ENCODE measurements at places on chromosomes 12 and 14.

- no peaks in the 10 kb centered on the region for H3K27me3 ChIP-seq
- no peak overlapping the region for H3K27ac ChIP-seq
- H3K36me3 ChIP-seq = no peaks in the 10 kb centered on the region
Measured at GRCh38 chr12:28242129-28242495, 51.9 kb downstream of the CCDC91 start.

DNA sequence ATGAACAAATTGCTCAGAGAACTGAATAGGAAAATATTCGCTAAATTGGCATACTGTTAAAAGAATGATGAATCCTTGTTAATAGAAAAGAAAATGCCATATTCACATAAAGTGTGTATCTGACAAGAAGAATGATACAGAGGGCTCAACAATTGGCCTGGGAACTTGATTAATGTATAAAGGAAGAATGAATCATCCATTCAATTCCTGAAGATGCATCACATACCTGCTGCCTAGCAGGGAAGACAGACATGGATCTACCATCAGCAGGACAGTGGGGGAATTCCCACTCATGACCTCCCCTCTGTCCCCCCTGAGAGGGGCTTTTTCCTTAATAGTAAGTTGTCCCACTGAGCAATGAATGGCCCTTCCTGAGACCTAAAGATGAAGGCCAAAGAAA, 13.5 kb downstream of the PTPN21 start:
- H3K27ac ChIP-seq = no peak overlapping the region
- DNase-seq = no peak
- H3K4me3 ChIP-seq = no peak overlapping the region
- H3K36me3 ChIP-seq = peaks cover 16% of the 10 kb centered on the region

DNA sequence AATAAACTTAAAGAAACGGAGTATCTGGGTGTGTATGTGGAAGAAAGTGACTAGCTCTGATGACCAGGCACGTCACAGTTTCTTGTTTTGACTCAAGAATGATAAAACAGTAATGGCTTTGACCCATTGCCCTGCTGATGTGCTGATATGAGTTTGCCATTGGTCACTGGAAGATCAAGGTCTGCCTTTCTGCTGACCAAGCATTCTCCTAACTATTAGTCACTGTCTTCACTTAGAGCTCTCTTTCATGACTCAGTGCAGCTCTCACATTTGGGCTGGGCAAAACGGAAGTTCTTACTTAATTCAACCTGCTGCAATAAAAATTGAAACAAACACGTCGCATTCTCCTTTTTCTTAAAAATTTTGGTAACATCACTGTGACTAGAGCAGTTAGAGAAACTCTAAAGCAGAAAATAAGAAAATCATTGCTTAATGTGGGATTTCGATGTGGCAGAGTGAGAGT, 366.7 kb downstream of the BTG1 start:
- H3K27me3 ChIP-seq = no peaks in the 10 kb centered on the region
- H3K4me3 ChIP-seq = peak overlapping the region; percentile 13
- H3K4me1 ChIP-seq = peaks cover 24% of the 10 kb centered on the region
- H3K36me3 ChIP-seq = no peaks in the 10 kb centered on the region
- H3K27ac ChIP-seq = peak overlapping the region; percentile 82
- DNase-seq = peak; percentile 91

DNA sequence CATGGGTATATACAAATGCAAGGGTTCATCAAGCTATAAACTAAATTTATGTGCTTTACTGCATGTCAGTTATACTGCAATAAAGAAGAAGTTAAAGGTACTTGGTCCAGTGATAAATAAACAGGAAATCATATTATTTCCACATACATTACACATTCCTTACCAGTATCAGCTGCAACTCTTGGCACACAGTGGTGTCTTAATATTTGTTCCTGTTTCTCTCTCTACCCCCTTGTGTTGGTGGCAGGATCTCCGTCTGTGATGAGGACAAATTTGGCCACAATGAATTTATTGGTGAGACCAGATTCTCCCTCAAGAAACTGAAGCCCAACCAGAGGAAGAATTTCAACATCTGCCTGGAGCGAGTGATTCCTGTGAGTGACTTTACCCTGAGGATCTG, 19.2 kb upstream of the OAS1 start:
- no peaks in the 10 kb centered on the region for H3K36me3 ChIP-seq
- H3K27ac ChIP-seq = no peak overlapping the region
- no peaks in the 10 kb centered on the region for H3K4me1 ChIP-seq
- H3K4me3 ChIP-seq = no peak overlapping the region
- H3K27me3 ChIP-seq = no peaks in the 10 kb centered on the region

GRCh38 chr12:51904951-51905470, 2.3 kb upstream of the ACVRL1 start:
- DNase-seq = no peak
- H3K4me1 ChIP-seq = peaks cover 5% of the 10 kb centered on the region
- H3K27me3 ChIP-seq = no peaks in the 10 kb centered on the region
- no peaks in the 10 kb centered on the region for H3K36me3 ChIP-seq
- H3K4me3 ChIP-seq = no peak overlapping the region

DNA sequence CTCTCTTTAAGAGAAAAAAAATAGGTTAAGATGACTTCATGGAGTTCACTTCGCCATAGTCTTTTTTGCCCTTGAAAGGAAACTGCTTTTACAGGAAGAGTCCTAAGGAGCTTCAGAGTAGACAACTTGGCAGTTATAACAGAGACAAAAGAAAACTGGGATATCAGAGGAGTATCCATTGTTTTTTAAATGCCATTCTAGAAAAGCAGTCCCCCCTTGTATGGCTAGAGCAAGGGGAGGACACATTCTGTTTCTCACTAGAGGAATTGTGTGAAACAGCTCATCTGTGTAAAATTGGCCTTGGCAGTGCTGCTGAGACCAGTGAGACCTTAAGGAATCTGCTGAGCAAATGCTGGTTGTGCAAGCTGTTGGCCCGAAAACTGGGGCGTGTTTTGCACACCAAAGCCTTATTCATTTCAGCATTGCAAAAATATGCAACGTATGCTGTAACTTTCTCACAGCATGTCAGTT, 128.0 kb downstream of the GPR135 start:
- peaks cover 33% of the 10 kb centered on the region for H3K4me1 ChIP-seq
- H3K4me3 ChIP-seq = no peak overlapping the region
- peaks cover 3% of the 10 kb centered on the region for H3K36me3 ChIP-seq
- peak overlapping the region; percentile 6 for H3K27ac ChIP-seq

DNA sequence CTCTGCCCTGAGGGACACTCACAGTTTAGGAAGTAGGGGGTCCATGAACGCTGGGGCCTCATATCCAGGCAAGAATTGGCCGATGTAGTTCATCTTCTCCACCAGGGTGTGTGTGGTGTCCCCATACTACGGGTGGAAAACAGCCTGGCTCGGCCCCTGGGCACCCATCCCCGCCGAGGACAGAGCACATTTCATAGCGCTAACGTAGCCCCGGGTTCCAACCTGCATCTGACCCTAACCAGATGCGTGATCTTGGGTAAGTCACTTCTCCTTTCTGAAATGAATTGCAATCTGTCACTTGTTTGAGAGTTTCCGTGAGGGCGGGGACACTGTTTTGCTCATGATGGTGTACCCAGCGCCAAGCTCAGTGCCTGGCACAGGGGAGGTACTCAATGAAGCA, 9.0 kb downstream of the HPD start:
- no peaks in the 10 kb centered on the region for H3K27me3 ChIP-seq
- no peaks in the 10 kb centered on the region for H3K36me3 ChIP-seq
- no peak overlapping the region for H3K27ac ChIP-seq
- H3K4me1 ChIP-seq = no peaks in the 10 kb centered on the region
- H3K4me3 ChIP-seq = no peak overlapping the region

DNA sequence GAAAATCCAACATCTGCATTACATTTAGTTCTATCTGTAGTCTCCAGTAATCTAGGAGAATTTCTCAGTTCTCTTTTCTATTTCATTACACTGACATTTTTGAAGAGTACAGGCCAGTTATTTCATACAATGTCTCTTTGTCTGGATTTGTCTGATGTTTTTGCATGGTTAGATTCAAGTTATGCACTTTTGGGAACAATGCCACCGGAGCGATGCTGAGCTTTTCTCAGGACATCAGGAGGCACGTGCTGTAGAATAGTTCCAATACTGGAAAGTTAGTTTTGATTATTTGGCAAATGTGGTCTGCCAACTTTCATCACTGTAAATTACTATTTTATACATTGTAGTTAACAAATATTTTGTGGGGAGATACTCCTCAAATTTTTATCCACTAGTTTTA, 43.1 kb downstream of the ALDH1L2 start:
- H3K27me3 ChIP-seq = no peaks in the 10 kb centered on the region
- peak; percentile 68 for DNase-seq
- no peak overlapping the region for H3K27ac ChIP-seq
- no peak overlapping the region for H3K4me3 ChIP-seq
- peaks cover 9% of the 10 kb centered on the region for H3K36me3 ChIP-seq
- H3K4me1 ChIP-seq = no peaks in the 10 kb centered on the region

DNA sequence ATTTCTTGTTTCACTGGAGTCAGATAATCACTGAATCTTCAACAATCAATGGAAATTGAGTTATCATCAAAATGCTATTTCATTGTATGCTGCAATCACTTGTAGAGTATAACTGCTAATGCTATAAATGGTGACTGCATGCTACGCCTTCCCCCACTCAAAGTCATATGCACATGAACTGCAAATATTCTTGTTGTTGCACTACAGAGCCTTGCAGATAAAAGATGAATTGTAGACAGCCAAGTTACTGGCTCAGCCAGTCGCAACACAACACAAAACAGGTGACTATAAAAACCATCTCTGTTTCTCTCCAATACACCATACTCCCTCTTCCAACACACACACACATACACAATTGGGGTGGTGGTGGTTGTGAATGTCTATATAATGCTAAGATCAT, 171.0 kb upstream of the HMGA2 start:
- peaks cover 44% of the 10 kb centered on the region for H3K4me1 ChIP-seq
- no peak for DNase-seq
- no peaks in the 10 kb centered on the region for H3K36me3 ChIP-seq
- H3K4me3 ChIP-seq = no peak overlapping the region
- no peak overlapping the region for H3K27ac ChIP-seq

GRCh38 chr12:120943482-120943881, 34.9 kb upstream of the HNF1A start:
- no peak overlapping the region for H3K27ac ChIP-seq
- no peaks in the 10 kb centered on the region for H3K36me3 ChIP-seq
- no peaks in the 10 kb centered on the region for H3K27me3 ChIP-seq
- no peak for DNase-seq
- H3K4me3 ChIP-seq = no peak overlapping the region

- peaks cover 6% of the 10 kb centered on the region for H3K36me3 ChIP-seq
- DNase-seq = no peak
- no peak overlapping the region for H3K4me3 ChIP-seq
- no peaks in the 10 kb centered on the region for H3K4me1 ChIP-seq
- no peaks in the 10 kb centered on the region for H3K27me3 ChIP-seq
Measured at GRCh38 chr14:73686901-73687300, 27.3 kb downstream of the PNMA1 start.

GRCh38 chr12:72098622-72099021, 160.0 kb downstream of the TPH2 start:
- no peak overlapping the region for H3K27ac ChIP-seq
- peaks cover 3% of the 10 kb centered on the region for H3K27me3 ChIP-seq
- H3K4me1 ChIP-seq = no peaks in the 10 kb centered on the region
- DNase-seq = peak; percentile 2

GRCh38 chr12:92898755-92899154, 30.3 kb downstream of the EEA1 start:
- no peaks in the 10 kb centered on the region for H3K36me3 ChIP-seq
- DNase-seq = peak; percentile 39
- H3K4me3 ChIP-seq = no peak overlapping the region
- peaks cover 15% of the 10 kb centered on the region for H3K4me1 ChIP-seq
- no peaks in the 10 kb centered on the region for H3K27me3 ChIP-seq

DNA sequence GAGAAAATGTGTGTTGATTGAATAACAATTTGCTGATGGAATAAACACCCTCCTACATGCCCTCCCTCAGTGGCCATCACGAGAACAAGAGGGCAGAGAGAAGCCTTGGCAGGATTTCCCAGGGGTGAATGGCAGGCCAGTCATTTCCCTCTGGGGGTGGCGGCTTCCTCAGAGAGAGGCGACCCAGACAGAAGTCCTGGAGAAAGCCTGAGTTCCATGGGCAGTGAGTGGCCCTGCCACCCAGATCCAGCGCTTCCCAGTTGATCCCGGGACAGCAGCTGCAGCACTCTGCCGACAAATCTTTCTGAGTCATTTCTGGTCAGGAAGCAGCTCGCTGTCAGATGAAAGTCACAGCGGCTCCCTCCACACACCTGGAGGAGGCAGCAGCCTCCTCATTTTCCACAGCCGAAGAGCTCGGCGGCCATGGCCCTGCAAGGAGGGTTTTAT, 123.0 kb downstream of the SCARB1 start:
- no peaks in the 10 kb centered on the region for H3K36me3 ChIP-seq
- DNase-seq = peak; percentile 64
- H3K4me3 ChIP-seq = no peak overlapping the region
- no peaks in the 10 kb centered on the region for H3K27me3 ChIP-seq

DNA sequence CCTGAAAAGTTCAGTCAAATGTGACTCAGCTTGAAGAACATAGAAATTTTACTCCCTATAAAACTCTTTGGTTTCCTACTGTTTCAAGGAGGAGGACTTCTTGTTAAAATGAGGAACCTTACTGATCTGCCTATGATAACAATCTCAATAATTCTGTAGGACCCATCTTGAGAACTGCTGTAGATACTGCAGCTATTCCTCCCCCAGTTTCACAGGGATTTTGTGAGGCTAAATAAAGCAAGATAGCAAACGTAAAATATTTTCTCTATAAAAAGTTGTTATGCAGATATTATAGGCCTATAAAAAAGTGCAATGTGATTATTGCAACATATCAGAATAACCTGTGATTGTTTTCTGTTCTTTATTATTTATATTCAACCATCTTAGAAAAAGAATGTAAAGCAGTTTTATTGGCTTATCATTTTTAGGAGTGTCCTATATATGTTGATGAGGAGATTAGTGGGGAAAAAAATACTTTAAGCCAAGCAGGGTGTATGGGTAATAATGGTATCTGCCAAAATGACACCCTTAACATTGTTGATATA, 12.1 kb downstream of the CLEC14A start:
- no peak overlapping the region for H3K27ac ChIP-seq
- no peaks in the 10 kb centered on the region for H3K4me1 ChIP-seq
- DNase-seq = no peak
- H3K36me3 ChIP-seq = no peaks in the 10 kb centered on the region

DNA sequence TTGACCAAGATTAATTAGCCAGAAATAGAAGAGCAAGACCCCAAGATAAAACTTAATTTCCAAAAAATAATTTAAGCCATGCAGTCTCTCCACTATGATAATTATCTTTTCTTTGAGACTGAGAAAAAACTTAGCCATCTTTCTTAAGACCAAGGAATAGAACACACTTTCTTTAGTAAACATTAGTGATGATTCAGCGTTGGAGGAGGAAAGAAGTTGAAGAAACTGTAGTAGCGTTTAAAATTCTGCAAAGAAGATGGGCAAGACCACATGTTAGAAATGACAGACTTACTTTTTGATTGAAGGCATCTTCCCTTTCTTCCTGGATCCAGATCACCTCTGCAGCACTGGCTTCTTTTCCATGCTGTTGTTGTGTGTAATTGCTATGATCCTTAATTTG, 124.8 kb upstream of the RASSF8 start:
- H3K4me3 ChIP-seq = no peak overlapping the region
- H3K27me3 ChIP-seq = no peaks in the 10 kb centered on the region
- no peak for DNase-seq
- H3K27ac ChIP-seq = no peak overlapping the region

- H3K36me3 ChIP-seq = peaks cover 17% of the 10 kb centered on the region
- H3K27ac ChIP-seq = no peak overlapping the region
- peak; percentile 14 for DNase-seq
- H3K4me1 ChIP-seq = no peaks in the 10 kb centered on the region
- no peaks in the 10 kb centered on the region for H3K27me3 ChIP-seq
Measured at GRCh38 chr12:124007826-124008570, 35.0 kb downstream of the ZNF664 start.

All from astrocyte (in vitro differentiated cells and primary cell).